ENCODE measurements at places on chromosomes 7 and 10.

GRCh38 chr10:89478739-89479654, 56.4 kb downstream of the SLC16A12 start:
- DNase-seq: no peak

DNA sequence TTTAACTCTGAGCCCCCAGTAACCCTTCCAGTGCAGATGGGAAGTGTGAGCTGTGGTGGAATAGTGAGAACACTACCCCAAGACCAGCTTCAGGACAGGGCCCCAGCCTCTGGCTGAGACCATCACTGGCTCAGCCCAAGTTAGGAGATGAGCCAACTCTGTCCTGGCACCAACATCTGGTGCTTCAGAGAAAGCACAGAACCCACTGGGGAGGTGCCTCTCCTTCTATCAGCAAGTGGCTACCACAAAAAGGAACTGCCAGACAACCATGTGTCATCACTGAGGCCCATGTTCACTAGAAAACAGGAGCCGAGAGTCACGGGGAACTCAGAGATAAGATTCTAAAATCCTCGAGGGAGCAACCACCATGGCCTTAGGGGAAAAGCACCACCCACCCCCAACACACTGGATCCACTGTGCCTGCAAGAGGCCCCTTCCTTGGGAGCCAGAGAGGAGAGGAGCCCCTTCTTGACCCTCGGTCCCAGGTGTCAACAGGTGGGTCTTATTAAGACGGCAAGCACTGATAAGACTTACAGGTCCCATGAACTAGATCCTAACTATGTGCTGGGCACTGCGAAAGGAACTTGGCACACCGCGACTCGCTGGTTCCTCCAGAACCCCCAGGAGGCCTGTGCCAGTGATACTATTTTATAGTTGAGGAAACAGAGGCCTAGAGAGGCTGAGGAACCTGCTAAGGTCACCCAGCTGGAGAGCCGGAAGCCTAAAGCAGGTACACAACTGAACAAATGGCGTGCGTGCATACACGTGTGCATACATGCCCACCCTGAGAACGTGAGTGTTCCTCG, 102.7 kb downstream of the FAM53B start:
- DNase-seq: peak; percentile 46

GRCh38 chr7:117325836-117326235, 3.0 kb upstream of the WNT2 start:
- DNase-seq: no peak

DNA sequence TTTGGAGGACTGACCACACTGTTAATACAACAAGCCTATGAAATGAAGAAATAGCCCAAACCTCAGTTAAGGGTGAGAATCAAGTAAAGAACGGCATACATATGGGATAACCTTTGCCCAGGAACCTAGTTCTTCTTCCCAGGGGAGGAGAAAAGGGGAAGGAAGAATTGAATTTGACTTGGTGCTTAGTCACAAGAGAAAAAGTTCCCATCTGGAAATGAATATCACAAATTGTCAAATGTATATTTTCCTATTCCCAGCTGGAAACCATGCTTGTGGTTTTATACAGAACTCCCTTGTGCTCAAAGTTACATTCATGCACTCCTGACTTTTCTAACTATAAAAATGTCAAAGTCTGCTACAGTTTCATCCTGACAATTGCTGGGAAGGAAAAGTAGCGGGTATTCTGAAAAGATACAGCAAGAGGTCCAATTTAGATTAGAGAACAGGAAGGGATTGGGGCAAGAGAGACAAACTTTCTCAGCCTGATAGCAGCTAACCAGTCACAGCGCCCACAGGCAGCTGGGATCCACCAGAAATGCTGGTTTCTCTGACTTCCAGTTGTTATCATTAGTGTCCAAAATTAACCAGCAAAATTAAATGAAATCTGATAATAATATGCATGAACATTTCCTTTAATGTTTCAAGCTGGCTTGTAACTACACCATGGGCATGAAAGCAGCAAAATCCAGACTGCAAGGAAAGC, 18.6 kb upstream of the GSAP start:
- no peak for DNase-seq

GRCh38 chr7:99558306-99559174, at the start of gene ZNF655:
TSS of gene ZNF655 (plus strand) at chr7:99558642. CDS start at chr7:99560560, 1,918 bp downstream.
- peak; percentile 91 for DNase-seq

GRCh38 chr10:83165265-83165664, 974.0 kb upstream of the GHITM start:
- no peak for DNase-seq

- no peak for DNase-seq
Measured at GRCh38 chr10:110706690-110707098, 62.6 kb downstream of the RBM20 start.

GRCh38 chr7:105719395-105719794, 138.1 kb upstream of the EFCAB10 start:
- no peak for DNase-seq

DNA sequence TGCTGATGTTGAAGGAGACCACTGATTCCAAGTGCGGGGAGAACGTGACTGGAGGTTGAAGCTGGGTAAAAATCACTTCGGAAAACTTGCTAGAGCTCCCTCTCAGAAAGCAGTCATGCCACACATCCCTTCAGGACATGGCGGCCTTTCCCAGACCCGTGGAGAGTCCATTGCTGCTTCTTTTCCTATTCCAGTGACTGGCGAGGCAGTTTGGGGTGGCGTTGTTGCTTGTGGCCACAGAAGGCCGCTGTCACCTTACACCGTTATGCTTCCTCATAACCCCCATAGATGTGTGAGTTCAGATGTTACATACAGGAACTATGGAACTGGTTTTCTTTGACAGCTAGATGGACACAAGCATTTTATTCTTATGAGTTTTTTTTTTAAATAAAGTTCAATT, 235.6 kb upstream of the POM121L12 start:
- DNase-seq: no peak

GRCh38 chr7:55590517-55591281, 18.4 kb upstream of the VOPP1 start:
- no peak for DNase-seq

- DNase-seq: no peak
Measured at GRCh38 chr7:953547-954327, 743 bp downstream of the ADAP1 start.

DNA sequence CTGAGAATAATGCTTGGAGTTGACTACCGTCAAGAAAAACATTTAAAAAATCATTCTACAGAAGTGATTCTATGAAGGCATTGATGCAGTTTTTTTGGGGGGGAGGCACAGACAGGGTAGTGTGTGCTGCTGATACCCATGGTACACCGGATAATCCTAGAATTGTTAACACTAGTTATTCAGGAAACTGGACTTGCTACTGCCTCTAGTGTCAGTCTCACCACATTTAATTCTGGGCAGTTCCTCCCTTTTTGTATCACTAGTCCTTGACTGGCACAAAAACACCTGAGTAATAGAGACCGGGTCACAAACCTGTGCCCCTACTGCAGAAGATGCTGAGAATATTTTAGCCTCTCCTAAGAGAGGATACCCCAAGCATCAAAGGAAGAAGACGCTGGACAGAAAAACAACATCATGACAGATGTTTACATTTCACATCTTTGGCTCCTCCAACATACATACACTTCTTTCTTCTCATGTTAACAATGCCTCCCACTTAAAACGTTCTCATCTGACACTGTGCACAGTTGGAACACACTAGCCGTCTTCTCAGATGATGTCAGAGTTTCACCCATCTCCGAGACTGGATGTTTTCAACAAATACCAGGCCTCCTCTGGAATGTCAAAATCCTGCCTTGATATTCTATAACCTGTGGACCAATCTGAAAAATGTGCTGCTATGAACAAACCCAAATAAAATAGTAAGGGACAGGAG, 13.1 kb upstream of the TCAF1 start:
- DNase-seq: no peak

GRCh38 chr10:78130966-78131710, 97.5 kb downstream of the RPS24 start:
- DNase-seq: no peak

DNA sequence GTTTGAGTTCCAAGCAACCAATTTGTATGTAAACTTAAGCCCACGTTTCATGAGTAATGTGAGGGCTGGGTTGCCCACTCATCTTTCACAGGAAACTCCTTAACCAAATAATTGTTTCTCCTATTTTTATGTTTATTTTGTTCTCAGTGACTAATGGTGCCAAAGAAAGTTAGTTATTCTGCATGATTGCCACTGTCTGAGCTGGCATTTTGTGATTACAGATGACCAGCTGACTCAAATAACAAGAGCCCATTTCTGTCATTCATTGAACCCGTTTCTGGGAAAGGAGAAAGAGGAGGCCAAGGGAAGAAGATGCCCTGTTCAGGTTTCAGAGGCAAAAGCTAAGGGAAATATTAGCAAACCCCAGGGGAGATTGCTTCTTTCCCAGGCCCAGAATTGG, 186.9 kb upstream of the MYO3A start:
- DNase-seq: no peak

GRCh38 chr7:130963339-130963738, 229.3 kb upstream of the KLF14 start:
- DNase-seq: no peak

DNA sequence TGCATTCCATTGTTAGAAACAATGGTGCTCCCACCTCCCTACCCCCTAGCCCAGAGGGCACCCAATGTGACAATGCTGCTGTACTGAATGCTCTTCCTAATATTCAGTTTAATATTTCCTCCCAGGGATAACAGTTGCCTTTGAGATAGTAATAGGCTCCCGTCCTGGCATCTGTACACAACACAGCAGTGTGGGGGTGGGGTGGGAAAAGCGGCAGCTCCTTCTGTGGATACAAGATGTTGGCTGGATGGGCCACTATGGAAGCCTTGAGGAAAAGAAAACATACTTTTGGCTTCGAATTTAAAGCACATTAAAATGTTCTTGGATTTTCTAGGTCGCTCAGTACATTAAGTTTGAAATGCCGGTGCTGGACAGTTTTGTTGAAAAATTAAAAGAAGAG, 9.2 kb upstream of the ZNF22 start:
- no peak for DNase-seq

GRCh38 chr7:102721-103120, 89.7 kb upstream of the FAM20C start:
- DNase-seq: no peak

- DNase-seq: no peak
Measured at GRCh38 chr7:128713794-128714193, 25.4 kb upstream of the CALU start.

DNA sequence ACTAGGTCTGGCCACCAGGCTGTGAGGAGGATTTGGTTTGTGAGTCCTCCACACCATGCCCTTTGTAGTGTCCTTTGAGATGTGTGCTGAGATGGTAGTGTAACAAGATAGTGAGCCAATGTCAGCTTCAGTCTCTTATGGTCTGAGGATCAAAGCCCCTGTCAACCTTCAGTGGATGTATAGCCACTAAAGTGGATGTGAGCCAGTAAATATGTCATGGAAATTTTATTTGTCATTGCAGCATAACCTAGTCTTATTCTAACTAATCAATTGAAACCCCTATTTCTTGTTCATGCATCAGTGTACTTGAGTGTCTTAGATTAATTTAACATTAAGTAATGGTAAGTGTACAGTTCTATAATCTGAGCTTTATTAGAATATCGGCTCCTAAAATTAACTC, 51.0 kb upstream of the WAC start:
- DNase-seq: no peak

GRCh38 chr10:28971764-28972163, 294.4 kb downstream of the BAMBI start:
- no peak for DNase-seq
